GOT3 (cell line): ENCODE measurements at places on chromosomes 7 and 10.
A peak's percentile ranks its signal among the peaks of the same experiment; 100 is the strongest.

DNA sequence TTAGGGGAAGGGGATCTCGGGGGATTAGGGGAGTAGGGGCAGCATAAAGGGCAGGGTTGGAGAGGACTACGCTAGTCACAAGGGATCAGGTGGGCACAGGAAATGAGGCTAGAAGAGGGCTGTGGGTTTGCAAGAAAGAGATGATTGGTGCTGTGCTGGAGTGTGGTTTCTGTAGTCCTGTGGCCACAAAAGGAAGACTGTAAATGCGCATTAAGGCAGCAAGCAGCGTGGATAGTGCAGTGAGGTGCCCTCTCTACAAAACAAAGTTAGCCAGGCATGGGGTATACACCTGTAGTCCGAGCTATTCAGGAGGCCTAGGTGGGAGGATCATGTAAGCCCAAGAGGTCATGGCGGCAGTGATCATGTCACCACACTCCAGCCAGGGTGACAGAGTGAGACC is 212.1 kb downstream of the MLLT10 start:
- no peak for DNase-seq

DNA sequence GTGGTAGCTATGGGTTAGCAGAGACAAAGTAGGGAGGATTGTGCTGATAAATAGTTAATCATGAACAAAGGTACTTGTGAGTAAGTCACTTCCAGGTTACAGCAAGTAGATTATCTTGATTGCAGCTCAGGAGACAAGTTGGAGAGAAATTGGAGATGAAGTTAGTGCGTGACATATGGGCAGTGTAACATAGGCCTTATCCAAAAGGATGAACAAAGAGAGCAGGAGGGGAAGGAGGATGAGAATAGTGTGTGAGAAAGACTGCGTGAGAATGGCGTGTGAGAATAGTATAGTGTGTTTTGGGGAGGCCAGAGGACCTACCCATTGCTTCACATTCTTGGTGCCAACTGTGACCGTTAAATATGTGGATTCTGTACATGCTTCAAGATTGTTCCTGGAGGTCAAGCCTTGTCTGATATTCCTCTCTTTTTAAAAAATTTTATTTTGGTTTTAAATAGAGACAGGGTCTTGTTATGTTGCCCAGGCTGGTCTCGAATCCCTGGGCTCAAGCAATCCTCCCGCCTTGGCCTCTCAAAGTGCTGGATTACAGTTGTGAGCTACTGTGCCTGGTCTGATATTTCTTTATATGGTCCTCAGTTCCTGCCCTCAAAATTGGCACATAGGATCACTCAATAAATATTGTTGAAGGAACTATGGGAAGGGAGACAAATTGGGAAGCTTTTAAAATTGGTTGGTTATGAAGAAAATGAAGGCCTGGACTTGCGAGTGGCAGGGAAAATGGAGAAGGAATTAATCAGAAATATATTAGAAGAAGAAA is 3.2 kb downstream of the VCL start:
- DNase-seq = no peak

- DNase-seq = no peak
Measured at GRCh38 chr7:35971133-35971891, 170.5 kb downstream of the SEPTIN7 start.

DNA sequence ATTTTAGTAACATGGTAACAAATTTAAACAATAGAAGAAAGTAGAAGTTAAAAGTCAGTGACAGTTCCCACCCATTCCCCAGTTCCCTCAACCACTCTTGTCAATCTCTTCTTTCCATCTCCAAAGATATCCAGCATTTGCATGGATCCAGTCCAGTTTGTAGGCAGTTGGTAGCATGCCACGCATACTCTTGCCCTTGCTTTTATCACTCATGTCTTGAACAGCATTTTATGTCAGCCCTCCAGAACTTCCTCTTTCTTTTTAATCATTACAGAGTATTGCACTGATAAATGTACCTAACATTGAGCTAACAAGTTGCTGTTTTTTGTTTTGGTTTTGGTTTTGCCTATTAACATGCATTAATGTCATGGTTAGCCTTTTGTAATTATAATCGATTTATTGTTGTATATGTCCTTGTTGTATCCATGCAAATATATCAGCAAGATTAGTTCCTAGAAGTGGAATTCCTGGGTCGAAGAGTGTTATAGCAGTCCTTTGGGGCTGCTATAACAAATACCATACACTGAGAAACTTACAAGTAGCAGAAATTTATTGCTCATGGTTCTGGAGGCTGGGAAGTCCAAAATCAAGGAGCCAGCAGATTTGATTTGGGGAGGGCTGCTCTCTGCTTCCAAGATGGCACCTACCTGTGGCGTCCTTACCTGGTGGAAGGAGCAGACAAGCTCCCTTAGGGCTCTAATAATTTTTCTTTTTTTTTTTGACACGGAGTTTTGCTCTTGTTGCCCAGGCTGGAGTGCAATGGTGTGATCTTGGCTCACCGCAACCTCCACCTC is 25.7 kb downstream of the CHST3 start:
- DNase-seq = no peak

GRCh38 chr7:110914263-110914662 is 176.7 kb upstream of the LRRN3 start:
- no peak for DNase-seq

DNA sequence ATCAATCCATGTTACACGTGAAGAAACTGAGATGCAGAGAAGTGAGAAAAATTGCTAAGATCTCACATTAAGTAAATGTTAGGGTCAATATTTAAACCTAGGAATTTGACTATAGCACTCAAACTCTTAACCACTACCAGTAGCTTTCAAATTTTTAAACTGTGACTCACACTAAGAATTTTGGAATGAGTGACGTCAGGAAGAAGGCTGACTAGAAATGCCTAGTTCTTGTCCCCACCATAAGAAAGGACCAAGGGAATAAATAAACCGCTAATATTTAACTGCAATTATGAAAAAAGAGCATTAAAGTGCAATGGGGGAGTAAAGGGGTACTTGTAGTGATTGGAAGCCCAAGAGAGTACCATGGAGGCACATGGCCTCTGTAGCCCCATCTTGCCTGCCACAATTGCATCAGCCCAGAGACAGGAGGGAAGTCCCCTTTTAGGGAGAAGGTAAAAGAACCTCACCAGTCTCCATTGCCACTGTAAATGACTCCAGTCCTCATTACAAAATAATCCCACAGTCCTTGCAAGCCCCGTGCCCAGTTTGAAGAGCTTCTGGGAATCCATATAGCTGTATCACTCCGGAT is 3.5 kb upstream of the AKR1B1 start:
- DNase-seq = no peak

DNA sequence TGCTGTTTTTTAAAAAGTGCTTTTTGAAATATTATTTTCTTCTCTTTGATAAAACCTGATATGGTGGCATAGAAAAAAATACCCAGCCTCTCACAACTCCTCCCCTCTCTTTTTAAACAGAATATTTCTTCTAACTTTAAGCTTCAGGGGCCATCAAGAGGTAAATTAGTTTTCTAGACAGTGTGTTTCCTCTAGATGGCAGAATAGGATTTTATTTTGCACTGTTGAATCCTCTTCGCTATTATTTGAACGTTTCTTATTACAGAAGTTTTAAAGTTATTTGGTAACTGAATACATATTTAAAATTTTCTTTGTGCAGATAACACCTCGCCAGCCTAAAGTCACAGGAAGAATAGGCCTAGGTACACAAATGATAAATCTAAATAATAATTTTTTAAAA is 30.3 kb downstream of the ARL5B start:
- no peak for DNase-seq

- DNase-seq = no peak
Measured at GRCh38 chr7:151058781-151059366, 515 bp upstream of the SLC4A2 start.

- no peak for DNase-seq
Measured at GRCh38 chr7:90311175-90311574, 9.9 kb downstream of the FAM237B start.

- DNase-seq = no peak
Measured at GRCh38 chr7:112140600-112140999, 65.6 kb downstream of the DOCK4 start.

- DNase-seq = no peak
Measured at GRCh38 chr7:142689439-142690120, 59.7 kb upstream of the PRSS1 start.

DNA sequence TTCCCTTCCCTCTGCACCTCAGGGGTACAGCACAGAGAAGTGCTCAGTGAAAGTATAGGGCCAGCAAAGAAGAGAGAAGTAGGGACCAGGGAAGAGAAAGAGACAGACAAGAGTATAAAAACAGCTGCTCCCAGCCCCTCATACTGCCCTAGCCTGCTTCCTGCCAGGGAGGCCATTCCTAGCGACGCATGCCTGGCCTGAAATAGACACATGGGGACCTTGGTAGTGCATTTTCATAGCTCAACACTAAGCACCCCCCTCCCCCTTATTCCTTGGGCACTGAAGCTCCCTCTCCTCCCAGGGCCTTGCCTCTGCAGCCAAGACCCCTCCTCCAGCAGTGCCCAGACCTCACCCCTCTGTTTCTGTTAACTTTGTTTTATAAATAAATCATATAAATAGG is 64.7 kb downstream of the ZMIZ1 start:
- DNase-seq = no peak

GRCh38 chr10:126716366-126716765 is 45.9 kb upstream of the C10orf90 start:
- no peak for DNase-seq

- no peak for DNase-seq
Measured at GRCh38 chr7:29900745-29901144, 88.9 kb downstream of the SCRN1 start.

- no peak for DNase-seq
Measured at GRCh38 chr10:11724938-11725776, 17.0 kb upstream of the ECHDC3 start.

DNA sequence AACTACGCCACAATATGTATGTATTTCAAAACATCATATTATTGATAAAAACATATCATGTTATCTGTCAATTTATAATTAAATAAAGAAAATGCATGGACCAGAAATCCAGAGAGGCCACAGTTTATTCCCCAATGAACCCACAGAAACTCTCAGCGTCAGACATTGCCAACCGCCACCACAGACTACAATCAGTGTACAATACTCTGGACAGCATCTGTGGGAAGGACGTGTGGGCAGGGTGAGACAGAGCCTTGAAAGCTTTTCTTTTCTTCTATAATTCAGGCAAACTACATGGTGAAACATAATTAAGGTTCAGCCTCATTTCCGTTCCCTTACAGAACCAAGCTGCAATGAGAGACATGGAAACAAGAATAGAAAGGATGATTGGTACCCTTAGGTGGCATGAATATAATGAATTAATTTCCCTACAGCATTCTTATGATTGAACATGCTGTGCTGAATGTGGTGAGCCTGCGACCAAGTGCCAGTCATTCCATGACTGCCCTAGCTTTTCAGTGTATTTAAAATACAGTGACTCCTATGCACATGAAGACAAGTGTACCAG is 909.3 kb downstream of the SORCS1 start:
- DNase-seq = no peak

GRCh38 chr10:62869958-62870357 is 53.8 kb upstream of the EGR2 start:
- DNase-seq = no peak

GRCh38 chr7:24825931-24826661 is 68.8 kb upstream of the GSDME start:
- no peak for DNase-seq

GRCh38 chr7:22607180-22607579 is 107.2 kb upstream of the STEAP1B start:
- DNase-seq = no peak

- DNase-seq = no peak
Measured at GRCh38 chr7:142414915-142415314, 157.1 kb upstream of the PRSS58 start.

DNA sequence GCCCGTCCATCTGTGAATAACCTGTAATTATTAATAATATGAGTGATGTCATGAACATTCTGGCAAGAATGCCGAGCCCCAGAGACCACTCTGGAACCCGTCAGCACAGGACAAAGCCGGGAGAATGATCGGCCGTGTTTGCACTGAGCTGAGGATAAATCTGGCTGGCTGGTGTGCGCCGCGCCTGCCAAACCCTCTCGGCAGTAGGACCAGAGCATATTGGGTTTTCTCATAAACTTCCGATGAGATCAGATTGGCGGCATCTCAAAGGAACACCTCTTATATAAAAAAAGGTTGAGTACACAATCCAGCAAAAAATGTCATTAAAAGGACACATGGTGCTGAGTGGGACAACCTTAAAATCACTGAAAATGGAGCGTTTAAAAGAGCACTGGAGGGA is 296.0 kb upstream of the MKI67 start:
- DNase-seq = no peak

- DNase-seq = no peak
Measured at GRCh38 chr10:118002581-118002980, 44.2 kb downstream of the RAB11FIP2 start.

GRCh38 chr10:29150010-29150409 is 138.9 kb upstream of the LYZL1 start:
- DNase-seq = no peak

- no peak for DNase-seq
Measured at GRCh38 chr10:88962336-88962735, 9.8 kb upstream of the ACTA2 start.

- DNase-seq = no peak
Measured at GRCh38 chr10:79984851-79985250, 35.9 kb upstream of the SFTPD start.

DNA sequence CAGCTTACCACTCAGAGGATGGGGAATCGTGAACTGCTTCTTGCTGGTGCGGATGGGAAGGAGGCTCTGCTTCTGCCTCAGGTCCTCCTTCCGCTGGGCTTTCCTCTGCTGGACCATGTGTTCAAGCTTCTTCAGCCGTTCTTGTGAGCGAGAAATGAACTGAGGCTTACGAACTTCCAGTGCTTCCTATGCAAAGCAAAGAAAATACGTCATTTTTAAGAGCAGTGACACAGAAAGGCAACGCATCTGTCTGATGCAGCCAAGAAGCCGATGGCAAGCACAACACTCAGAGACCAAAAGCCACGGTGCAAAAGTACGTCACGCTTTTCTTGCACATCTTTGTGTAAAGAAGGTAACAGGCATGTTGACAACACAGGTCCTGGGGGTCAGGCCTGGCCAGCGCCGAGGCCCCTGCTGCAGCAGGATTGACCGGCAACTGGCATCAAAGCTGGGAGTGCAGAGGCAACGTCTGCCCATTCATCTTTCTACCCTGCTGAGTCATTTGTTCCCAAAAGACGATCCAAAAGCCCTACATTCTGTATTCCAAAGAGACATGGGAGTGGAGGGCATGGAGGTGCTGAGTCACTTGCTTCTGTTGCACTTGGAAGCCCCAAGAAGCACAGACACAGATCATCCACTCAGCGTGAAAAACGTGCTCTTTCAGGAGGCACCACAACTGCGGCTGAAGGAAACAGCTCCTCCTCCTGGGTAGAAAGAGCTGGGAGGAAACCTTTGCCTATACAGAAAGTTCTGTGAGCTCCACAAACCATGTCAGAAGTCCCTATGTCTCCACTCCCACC is 71.0 kb upstream of the ADAM12 start:
- DNase-seq = peak; percentile 73
